ENCODE measurements at places on chromosomes 5 and 9. TPM values are rescaled to one million over a fixed set of nuclear protein-coding genes. Genes with fewer than 3 reads are reported as not detected.

The PCDHGA4 gene
- 3.1 TPM for total RNA-seq

DNA sequence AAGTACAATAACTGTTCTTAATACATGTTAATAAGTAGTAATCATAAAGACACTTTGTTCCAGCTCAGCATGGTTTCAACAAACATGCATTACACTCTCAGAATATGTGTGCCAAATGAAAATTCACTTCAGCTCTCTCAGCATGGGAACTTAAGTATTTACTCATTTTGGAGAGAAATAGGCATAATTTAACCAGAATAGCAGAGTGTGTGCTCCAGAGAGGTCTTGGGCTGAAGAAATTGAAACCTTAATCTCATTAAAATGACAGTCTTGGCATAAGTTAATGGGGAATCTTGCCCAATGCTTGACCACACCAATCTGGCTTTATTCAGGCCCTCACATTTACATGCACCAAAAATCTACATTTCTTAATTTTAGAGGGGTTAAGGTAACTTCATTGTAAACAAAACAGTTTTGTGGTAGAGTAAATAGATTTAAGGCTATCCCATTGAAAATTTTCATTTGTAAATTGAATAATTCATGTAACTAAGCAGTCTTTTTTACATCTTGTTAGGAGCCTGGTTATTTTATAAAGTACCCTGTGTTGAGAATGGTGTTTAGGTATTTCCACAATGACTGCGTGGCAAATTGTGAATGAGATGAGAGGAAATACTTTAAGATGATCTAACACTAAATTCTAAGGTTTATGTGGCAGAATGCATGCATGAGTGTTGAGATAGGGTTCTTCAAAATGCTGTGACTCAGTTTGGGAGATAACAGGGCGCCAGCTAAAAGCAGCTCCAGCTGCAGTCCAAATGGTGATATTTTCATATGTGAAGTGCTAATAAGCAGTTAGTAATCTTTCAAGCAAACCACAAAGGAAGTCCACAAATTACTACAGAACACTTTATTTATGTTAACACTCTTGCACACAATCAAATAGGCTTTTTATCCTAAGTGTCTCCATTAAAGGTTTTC lies 11.3 kb upstream of the LOX start:
- H3K4me1 ChIP-seq = no peaks in the 10 kb centered on the region
- no peak overlapping the region for H3K27ac ChIP-seq
- H3K4me3 ChIP-seq = no peak overlapping the region
- H3K36me3 ChIP-seq = no peaks in the 10 kb centered on the region
- H3K27me3 ChIP-seq = no peaks in the 10 kb centered on the region
- no peak for DNase-seq

The PCDHB12 gene
- total RNA-seq = 1.7 TPM

The FXN gene
- 10.9 TPM for total RNA-seq

Data from lower lobe of right lung (tissue), 2 donors.